ENCODE measurements at places on chromosomes 3 and 15. TPM values are rescaled to one million over a fixed set of nuclear protein-coding genes. Genes with fewer than 3 reads are reported as not detected.
A peak's percentile ranks its signal among the peaks of the same experiment; 100 is the strongest.

TJP1 gene
- total RNA-seq, result 141 TPM

- no peak for DNase-seq
Observed at GRCh38 chr15:42891569-42891968, 29.0 kb downstream of the TTBK2 start.

CCDC71 gene
- 13.2 TPM for total RNA-seq

PYGO1 gene
- 13.9 TPM for total RNA-seq

LRRIQ4 gene
- total RNA-seq, result not detected

TUSC7 gene
- not detected for total RNA-seq

GRCh38 chr3:41569632-41570305 is 370.5 kb downstream of the CTNNB1 start:
- DNase-seq, result no peak

- DNase-seq, result no peak
Observed at GRCh38 chr3:194124193-194124592, 11.8 kb upstream of the HES1 start.

THAP10 gene
- total RNA-seq, result 1.7 TPM

DNA sequence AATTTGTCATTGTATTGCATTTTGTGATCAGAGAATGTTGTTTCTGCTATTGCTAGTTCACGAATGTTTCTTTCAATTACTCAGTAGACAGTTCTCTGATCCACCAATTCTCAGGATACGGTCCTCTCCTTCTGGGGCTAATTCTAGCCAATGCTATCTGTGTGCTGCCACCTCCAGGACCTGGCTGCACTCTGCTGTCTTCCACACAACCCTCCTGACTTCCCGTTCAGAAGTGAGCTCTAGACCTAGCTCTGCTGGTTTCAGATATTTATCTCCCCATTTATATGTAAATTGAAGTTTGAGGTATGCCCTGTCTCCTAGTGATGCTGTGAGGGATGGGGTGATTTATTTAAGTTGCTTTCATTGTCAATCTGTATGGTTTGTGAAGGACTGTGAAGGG is 21.7 kb upstream of the UBL7 start:
- DNase-seq, result no peak

TLR9 gene
- total RNA-seq, result 0.81 TPM

- no peak for DNase-seq
Observed at GRCh38 chr3:23594894-23595670, 210.7 kb upstream of the UBE2E1 start.

GRCh38 chr15:68335655-68336054 is 58.1 kb downstream of the FEM1B start:
- peak; percentile 76 for DNase-seq

- DNase-seq, result no peak
Observed at GRCh38 chr3:71425491-71426071, 157.9 kb downstream of the FOXP1 start.

FETUB gene
- total RNA-seq, result not detected

ATP13A5 gene
- not detected for total RNA-seq

DNA sequence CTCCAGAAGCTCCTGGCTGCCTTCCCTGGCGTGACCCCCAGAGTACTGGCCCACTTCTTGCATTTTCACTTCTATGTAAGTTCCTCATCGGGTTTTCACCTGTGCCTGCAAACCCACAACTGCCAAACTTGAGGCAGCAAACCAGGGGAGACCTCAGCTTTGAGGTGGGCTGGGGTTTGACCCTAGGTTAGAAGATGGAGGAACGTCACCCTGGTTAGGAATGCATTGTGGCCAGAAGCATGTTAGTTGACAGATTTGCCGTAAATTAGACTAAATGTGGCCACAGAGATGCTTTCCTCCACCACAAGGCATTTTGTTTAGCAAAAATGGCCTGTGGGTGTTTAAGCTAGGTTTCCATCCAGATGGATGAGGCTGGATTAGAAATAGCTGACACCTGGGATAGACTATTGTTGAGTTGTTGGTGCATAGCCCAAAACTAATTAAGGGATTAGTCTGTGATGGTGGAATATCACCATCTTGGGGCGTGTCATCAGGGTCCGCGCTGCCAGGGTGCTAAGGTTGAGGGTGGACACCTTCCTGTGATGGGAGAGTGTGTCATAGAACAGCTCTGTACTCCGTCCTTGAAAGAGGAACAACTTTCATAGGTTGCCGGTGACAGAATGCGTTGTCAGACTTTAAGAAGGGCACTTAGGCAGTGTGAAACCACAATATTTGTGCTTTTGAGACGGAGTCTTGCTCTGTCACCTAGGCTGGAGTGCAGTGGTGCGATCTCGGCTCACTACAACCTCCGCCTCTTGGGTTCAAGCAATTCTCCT is 3.6 kb downstream of the NISCH start:
- no peak for DNase-seq

RAP2B gene
- total RNA-seq, result 20.7 TPM

DHX30 gene
- 53.6 TPM for total RNA-seq

- peak; percentile 11 for DNase-seq
Observed at GRCh38 chr15:89338036-89338435, 3.4 kb upstream of the POLG start.

- no peak for DNase-seq
Observed at GRCh38 chr15:62782896-62783295, 259.7 kb upstream of the TPM1 start.

GRCh38 chr15:25245801-25246622 is 192.8 kb downstream of the UBE3A start:
- peak; percentile 55 for DNase-seq

DNA sequence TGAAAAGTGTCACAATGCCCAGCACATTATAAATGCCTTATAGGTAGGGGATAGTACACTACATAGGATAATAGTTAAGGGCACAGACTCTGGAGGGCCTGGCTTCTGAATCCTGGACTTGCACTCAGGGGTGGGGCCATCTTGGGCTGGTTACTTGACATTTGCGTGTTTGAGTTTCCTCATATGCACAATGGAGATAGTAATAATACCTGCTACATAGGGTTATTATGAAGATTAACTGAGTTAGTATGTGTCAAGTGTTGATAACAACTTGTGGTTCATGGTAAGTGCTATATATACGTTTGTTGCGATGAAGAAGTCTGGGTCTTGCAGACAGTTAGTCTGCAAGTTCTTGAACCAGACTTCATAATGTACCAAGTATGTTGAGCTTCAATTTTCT is 37.0 kb downstream of the MITF start:
- no peak for DNase-seq

DNA sequence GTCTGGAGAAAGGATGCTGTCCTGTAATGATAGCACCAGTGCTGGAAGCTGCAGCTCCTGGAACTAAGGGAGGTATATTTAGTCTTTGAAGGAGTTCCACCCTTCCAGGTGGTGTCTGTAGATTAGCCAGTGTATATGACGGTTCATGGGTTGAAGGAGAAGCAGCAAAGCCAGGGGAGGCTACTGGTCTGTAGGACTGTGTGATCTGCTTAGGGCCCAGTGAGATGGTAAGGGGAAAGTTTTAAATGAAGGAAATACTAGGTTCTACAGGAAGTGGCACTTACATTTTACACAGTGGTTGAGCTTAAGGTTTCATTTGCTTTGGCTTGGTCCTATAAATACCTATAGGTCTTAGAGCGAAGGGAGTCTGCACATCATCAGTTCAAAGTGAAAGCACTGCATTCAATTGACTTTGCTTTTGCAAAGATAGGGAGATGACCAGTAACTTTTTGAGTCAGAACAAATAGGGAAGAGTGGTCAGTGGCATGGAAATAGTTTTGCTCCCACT is 5.6 kb downstream of the SLC25A38 start:
- no peak for DNase-seq

DNA sequence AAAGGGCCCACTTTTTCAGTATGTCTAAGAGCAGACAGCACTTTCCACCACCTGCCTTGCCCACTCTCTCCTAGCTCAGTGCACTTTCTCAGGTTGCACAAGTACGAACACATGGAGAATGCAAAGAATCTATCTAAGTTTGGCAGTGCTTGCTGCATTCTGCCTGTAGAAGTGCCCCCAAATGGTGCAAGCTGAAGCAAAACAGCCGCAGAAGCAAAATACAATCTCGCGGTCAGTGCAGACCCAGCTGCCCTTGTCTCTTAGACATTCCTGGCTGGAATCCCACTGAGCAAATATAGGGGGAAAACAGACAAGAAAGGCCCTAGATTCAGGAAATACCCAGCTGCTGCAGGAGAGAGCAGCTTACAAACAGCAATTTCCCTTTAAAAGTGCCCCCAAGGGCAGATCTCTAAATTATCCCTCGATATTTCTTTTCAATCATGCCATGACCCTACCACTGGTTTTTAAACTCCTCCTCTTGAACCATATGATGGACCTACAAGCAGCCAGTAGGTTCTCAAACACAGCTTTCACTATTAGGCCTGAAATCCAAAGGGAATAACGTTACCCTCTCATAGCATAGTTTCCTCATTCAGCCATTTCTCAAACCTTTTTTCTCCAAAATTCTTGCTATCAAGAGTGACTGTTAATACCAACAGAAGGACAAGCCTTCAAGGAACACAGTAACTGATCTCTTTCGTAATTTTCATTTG is 67.0 kb downstream of the TNIK start:
- no peak for DNase-seq

AQR gene
- total RNA-seq, result 28.9 TPM

- DNase-seq, result no peak
Observed at GRCh38 chr3:13192471-13193213, 119.4 kb upstream of the IQSEC1 start.

DAZL gene
- total RNA-seq, result not detected

ONECUT1 gene
- total RNA-seq, result not detected

GRCh38 chr15:70853973-70854665 is at the start of gene LARP6:
TSS of gene LARP6 (minus strand) at chr15:70854157. CDS start at chr15:70854088, 69 bp downstream.
- DNase-seq, result peak; percentile 90

SAMMSON gene
- total RNA-seq, result 14.7 TPM

DNA sequence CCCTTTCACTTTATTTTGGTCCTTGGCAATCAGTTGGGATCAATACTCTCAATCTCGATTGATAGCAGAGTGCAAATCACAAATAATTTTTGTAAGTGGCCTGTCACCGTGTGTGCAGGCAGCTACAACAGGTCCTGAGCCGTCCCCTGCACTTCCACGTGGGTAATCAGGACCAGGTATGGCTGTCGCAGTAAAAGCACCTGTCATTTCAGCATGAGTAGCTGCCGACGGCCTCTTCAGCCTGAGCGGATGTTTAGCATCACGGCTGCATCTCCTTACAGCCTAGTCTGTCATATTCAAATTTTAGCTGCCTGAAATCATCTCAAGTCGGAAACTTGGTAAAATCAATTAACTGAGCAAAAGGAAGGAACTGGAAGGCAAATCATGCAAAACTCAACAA is 53.0 kb upstream of the FOXP1 start:
- no peak for DNase-seq

- DNase-seq, result no peak
Observed at GRCh38 chr15:68729789-68730411, 90.8 kb downstream of the ANP32A start.

GABRR3 gene
- not detected for total RNA-seq

HES1 gene
- total RNA-seq, result 51.9 TPM

IL17RD gene
- total RNA-seq, result 4.3 TPM

BFSP2 gene
- not detected for total RNA-seq

CAMK2N2 gene
- total RNA-seq, result 0.36 TPM

- DNase-seq, result peak; percentile 44
Observed at GRCh38 chr3:14148041-14148985, 23.5 kb downstream of the TMEM43 start.

DNA sequence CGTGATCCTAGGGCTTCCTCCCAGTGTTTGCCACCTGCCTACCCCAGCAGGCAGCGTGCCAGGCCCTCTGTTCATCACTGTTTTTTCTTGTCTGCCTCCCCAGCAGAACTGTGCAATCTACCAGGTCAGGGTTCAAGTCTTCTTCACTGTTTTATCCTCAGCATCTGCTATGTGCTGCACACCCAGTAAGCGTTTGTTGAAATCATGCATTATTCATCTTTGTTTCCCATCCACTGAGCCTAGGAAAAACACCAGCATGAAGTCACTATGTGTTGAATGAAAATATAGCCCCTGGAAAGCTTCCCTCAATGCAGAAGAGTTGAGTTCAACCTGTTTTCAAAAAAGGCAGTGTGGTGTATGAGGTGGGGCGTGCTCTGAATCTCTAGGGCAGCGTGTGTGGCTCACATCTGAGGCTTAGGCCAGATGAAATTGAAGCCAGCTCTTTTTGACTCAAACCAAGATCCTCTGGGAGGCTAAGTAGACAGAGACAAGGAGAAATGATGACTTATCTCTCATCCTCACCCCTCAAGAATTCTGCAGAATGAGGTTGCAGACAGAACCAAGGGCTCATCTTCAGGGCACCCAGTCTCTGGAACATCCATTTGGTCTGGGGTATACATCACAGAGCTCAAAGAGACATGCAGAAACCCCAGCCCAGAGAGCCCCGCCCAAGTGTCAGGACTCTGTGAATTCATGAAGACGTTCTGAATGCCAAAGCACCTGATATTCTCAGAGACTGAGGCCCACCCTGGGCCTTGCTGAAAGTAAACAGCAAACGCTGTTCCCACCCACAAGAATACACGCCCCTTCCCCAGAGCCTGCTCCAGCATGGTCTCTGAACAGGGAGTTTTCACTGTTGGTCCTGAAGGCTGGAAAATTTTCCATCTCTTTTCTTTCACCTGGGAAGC is 5.7 kb upstream of the CAV3 start:
- DNase-seq, result peak; percentile 44

PLCL2 gene
- 10.5 TPM for total RNA-seq

DNA sequence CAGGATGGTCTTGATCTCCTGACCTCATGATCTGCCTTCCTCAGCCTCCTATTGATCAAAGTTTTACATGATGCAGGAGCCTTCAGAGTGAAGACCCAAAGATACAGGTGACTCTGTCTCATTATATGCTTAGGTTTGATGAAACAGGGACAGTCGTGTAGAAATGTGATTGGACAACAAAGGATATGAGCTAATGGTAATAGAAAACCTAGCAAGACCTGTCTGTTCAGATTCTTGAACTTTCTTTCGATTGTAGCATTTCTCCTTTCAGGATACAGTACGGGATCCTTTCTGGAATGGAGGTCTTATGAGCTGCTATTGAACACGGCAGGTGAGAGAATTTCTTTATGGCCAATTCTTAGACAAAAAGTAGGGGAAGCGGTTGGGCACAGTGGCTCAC is at the start of gene ACKR2:
TSS of gene ACKR2 (plus strand) at position 244 of the 400 bp plus-strand sequence. CDS start 55,058 bp downstream, outside the sequence.
- no peak for DNase-seq

DNA sequence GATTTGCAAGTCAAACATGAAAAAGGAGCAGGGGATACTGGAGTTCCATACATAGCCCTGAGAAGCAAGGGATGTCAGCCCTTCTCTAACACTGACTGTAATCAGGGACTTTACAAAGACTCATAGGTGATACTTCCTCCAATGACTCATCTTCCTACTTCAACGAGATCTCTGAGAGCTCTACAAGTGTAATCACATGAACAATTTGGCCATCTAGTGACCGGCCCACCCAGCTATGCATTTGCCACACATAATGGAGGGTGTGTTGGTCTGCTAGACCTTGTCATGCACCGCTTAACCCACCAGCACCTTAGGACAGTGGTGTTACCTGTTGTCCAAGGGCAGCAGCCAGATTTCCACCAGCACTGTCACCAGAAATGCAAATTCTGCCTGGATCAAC is 75.3 kb downstream of the NCEH1 start:
- DNase-seq, result no peak

LTK gene
- total RNA-seq, result 0.19 TPM

- no peak for DNase-seq
Observed at GRCh38 chr3:105559856-105560255, 193.1 kb downstream of the ALCAM start.

- no peak for DNase-seq
Observed at GRCh38 chr3:33426068-33426467, 14.1 kb downstream of the UBP1 start.

CLRN1 gene
- total RNA-seq, result not detected

GOLGA6D gene
- total RNA-seq, result 0.12 TPM

C15orf39 gene
- total RNA-seq, result 24.6 TPM

GRCh38 chr15:69979783-69980182 is 117.9 kb downstream of the TLE3 start:
- no peak for DNase-seq

GRCh38 chr15:60324706-60325438 is 72.9 kb downstream of the ANXA2 start:
- no peak for DNase-seq

SLC12A1 gene
- total RNA-seq, result 0.81 TPM

Measured in aorta (tissue), 5 donors.